Stimulated activated CD8-positive, alpha-beta memory T cell treated with anti-CD3 and anti-CD28 coated beads, Interleukin-7, amount 100 ng/mL, for 1 hour (primary cell): ENCODE measurements at places on chromosomes 6 and 20.
A peak's percentile ranks its signal among the peaks of the same experiment; 100 is the strongest.

GRCh38 chr6:156662025-156662445 lies 115.1 kb upstream of the ARID1B start:
- peak; percentile 41 for DNase-seq

DNA sequence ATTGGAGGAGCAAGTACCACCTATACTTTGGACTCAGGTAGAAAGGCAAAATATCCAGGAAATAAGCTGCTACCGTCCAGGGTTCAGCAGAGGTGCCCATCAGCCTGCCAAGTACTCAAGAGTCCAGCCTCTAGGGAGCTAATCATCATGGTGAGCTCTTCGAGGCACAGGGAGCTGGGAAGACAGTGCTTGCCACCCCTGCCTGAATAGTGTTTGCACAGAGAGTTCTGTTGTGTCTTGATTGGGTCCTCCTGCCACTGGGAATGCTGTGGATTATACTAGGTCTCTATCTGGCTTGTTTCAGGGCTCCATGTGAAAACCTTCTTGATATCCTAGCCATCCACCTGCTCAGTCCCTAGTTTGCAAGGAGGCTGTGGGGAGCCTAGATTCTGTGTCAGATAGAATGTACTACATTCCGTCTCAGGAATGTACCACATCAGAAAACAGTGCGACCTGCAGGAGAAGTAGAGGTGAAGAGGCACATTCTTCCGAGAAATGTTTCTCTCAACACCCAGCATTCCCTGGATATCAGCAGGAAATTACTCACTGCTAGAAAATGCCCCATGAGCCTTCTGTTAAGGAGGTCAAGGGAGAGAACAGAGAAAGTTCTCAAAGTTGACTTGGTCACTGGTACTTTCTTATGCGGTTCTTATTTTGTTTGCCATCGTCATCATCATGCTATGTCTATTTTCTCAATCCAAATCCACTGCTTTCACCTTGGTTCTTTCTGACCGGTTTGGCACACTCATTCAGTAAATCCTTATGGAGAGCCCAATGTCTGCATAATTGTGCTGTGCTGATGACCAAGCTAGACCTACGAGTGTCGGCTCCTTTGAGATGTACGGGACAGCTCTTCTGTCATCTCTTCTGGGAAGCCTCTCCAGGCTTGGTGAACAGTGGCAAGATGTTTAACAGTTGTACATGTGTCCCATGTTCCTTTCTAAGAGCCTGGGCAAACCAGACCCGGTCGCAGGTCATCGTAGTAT lies 30.7 kb downstream of the PTPN1 start:
- DNase-seq: no peak

- no peak for DNase-seq
Observed at GRCh38 chr6:135869857-135870256, 18.4 kb downstream of the PDE7B start.

DNA sequence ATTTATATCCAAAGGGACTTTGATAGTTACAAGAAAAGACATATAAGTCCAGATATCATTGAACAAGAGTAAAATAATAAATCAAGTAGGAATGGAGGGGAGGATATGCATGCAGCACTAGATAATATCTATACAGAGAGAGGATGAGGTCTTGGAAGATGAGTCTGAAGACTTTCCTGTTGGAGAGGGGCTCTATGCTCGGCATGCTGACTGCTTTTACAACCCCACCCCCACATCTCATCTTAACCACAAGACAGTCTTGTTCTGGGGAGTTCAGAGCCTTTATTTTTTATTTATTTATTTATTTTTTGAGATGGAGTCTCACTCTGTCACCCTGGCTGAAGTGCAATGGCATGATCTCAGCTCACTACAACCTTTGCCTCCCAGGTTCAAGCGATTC lies 48.4 kb upstream of the IER3 start:
- DNase-seq: no peak

GRCh38 chr6:170360476-170360875 lies 53.9 kb downstream of the FAM120B start:
- DNase-seq: no peak

DNA sequence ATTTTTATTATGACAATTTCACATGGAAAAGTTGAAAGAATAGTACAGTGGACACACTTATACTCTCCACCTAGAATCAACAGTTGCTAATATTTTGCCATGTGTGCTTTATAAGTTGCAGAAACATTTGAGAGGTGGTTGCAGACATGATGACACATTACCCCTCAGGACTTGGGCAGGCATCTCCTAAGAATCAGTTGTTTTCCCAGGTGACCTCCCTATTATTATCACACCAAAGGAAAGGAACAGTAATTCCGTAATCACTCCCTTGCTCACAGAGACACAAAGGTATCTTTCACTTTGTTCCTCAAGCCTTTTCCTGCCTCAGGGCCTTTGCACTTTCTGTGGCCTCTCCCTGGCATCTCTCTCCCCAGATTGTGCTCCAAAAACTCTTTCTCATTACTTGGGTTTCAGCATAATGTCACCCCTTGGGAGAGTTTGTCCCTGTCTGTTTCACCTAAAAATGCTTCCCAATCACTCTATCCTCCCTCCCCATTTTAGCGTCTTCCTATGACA lies 5.9 kb upstream of the SULF2 start:
- DNase-seq: no peak

DNA sequence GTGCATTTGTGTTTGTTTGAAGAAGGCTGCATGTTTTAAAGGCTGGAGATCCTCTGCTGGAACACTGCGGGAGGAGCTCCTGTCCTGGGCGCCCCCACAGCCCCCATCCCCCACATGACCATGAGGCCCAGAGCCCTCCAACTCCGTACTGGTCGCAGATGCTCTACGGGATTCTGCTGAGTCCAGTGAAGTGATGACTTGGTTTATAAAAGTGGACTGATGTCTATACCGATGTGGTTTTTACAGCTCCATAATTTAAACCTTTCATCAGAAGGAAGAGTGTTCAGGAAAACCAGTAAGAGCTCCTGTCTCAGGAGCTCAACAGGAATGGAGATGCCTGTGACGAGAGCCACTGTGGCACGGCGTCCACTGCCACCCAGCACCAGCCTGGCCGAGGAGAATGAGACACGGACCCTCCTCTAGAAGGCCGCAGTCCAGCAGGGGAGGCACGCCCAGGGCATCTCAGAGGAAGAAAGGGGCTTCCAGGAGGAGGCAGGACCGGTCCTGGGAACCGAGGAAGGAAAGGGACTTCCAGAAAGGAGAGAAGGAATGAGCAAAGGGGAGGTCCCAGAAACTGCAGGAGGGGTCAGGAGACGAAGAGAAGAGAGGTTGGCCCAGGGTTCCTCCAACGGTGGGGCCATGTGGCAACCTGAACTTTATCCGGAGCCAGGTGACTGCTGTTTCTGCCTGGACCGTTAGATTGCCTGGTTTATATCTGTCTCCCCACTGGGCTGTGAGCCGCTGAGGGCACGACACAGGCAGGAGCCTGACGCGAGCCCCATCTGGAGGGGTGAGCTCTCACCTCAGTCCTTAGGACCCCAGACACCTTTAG lies 26.9 kb downstream of the BFSP1 start:
- DNase-seq: no peak

DNA sequence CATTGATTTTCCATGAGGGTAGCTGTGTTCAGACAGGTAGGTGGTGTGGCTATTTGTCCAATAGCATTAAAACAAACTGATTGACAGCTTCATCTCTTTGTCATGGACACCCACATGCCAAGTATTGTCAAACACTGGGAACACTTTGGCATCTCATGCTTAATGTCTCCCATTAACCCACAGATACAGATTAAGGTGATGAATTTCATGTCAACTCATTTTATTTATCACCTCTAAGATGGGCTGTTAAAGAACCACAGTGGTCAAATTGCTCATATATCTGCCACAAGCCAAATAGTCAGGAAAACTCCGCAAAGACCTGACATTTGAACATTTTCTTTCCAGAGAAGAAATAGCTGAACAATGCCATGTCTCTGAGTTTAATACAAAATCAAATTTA lies 139.1 kb upstream of the SPTLC3 start:
- DNase-seq: no peak

DNA sequence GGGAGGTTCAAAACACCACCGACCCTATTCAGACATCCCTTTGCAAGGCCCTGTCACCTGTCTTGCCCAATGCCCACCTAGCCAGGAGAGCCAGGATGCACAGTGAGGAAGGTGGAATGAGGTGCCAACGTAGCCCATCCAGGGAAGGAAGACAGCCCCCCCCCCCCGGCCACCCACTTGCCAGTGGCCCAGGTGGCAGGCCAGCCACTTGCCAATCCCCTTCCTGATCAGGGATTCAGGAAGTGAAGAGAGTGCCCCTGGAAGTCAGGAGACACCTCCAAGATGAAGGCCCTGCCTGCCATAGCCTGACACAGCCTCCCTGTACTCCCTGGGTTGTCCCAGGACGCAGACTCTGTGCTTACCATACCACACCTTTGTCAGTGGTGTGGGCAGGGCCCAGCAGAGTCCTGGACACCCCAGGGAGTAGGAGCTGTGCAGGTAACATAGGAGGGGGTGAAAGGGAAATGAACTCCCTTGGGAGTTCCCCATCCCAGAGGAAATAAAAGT lies 54.7 kb downstream of the MRPL14 start:
- DNase-seq: no peak
